Mucosa of descending colon (tissue), 3 donors: ENCODE measurements at places on chromosomes 6 and 20. TPM values are rescaled to one million over a fixed set of nuclear protein-coding genes. Genes with fewer than 3 reads are reported as not detected.
A peak's percentile ranks its signal among the peaks of the same experiment; 100 is the strongest.

DNA sequence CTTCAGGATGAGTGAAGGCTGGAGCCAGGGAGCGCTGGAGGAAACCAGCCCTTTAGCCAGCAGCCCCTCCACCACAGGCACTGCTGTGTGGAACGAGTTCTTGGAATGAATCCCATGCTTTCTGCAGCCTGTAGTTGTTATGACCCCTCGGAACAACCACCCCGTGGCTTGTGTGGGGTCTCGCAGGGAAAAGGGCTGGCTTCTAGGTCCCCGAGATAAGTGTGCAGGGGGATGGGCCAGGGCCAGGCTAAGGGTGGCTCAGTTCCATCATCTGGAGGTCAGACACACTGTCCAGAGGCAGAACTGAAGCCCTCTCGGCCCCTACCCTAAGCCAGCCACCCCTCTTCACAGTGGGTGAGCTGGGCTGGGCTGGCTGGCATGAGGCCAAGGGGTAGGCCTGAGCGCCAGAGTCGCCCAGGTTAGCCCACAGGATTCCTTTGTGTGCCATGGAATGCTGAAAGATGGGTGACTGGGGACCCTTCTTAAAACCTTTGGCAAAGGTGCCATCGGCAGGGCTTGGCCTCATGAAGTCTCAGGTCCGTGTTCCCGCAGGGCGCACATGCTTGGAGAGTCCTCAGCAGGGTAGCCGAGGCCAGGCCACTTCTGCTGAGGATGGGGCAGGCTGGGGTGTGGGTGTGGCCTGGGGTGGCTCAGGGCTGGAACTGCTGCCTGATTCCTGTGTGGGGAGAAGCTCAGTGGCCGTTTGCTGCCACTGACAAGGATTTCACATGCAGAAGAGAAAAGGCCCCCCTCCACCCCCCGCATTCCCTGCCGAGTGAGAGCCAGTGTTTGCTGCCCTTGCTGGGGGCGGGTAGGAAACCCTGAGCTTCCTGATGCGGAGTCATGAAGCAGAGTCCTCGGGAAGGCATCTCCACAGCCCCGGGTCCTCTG, 24.6 kb downstream of the SPATA2 start:
- DNase-seq = no peak

- DNase-seq = peak; percentile 64
These were observed 138.8 kb downstream of the HIVEP1 start for GRCh38 chr6:12150812-12151432.

DNA sequence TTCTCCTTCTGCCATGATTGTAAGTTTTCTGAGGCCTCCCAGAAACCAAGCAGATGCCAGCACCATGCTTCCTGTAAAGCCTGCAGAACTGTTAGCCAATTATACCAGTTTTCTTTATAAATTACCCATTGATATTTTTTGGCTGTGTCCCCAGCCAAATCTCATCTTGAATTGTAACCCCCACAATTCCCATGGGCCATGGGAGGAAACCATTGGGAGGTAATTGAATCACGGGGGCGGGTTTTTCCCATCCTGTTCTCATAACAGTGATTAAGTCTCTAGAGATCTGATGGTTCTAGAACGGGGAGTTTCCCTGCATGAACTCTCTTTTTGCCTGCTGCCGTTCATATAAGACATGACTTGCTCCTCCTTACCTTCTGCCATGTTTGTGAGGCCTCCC, 788.5 kb downstream of the C6orf118 start:
- DNase-seq = no peak

- DNase-seq = no peak
These were observed 23.8 kb downstream of the PRSS35 start for GRCh38 chr6:83536034-83536646.

DNA sequence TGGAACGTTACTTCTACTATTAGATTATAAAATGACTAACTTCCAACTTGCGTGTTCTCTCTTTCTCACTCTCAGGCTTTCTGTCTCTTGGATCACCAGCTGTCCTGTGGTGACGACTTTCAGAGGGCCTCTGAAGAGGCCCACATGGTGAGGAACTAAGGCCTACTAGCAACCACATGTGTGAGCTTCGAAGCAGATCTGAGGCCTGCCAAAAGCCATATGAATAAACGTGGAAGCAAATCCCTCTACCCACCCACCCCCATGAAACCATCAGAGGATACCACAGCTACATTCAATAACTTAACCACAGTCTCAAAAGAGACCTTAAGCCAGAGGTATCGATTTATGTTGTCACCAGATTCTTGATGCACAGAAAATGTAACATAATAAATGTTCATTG, 13.5 kb upstream of the BMP5 start:
- DNase-seq = no peak

GRCh38 chr6:17116117-17116440, 14.2 kb downstream of the STMND1 start:
- DNase-seq = no peak

GRCh38 chr6:16438718-16439591, 200.6 kb downstream of the GMPR start:
- DNase-seq = no peak

GRCh38 chr20:5770231-5770986, 20.2 kb downstream of the SHLD1 start:
- DNase-seq = no peak

GRCh38 chr6:29948277-29948676, 5.9 kb downstream of the HLA-A start:
- DNase-seq = no peak

GRCh38 chr6:44850312-44850711, 462.8 kb downstream of the CDC5L start:
- DNase-seq = no peak

- DNase-seq = no peak
These were observed 5.1 kb downstream of the SOX12 start for GRCh38 chr20:330233-331149.

DNA sequence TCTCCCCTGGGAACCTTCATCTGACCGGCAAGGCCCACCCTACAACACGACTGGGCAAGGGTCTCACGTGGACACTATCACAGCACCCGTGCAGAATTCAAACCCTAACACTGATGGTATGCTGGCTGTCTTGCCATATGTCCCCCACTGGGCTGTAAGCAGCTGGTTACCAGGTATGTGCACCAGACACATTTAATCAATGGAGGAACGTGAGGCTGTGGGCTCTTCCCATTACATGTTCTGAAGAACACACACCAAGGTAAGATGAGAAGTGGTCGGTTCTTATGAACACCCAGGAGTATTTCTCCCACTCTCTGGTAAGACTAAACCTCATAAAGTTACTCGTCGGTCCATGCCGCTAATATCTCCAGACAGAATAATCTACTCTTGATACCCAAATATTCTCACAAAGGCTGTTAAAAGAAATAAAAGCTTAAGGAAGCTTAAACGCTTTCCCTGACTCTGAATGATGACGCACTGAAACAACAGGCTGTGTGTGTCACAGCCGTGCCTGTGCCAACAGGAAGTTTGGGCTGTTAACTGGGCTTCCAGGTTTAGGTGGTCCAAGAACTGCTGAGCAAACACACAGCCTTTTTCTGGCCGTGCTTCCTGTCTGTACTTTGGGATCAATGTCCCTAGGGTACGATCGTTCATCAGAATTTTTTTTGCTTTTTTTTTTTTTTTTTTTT, 75.3 kb downstream of the SLC23A2 start:
- peak; percentile 64 for DNase-seq

GRCh38 chr6:68778356-68779020, 143.4 kb downstream of the ADGRB3 start:
- no peak for DNase-seq

DNA sequence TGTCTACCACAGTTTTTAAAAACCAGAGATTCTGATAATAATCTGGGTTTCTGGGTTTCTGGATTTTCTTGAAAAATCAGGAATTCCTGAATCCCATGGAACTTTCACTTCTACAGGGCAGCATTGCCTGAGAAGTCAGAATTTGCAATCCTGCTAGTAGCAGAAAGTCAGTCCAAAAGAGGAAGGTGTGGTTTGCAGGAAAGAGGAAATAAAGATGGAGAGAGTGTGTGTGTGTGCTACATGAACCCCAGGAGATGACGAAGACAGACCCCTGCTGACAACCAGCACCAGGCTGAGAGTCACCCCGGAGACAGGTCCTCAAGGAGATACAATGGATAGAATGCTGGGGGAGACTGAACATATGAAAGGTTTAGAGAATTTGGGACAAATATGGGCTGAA, 44.9 kb downstream of the PRND start:
- no peak for DNase-seq

The ASIP gene
- not detected for total RNA-seq

The APMAP gene
- total RNA-seq = 51.5 TPM

The THBS2 gene
- total RNA-seq = 3.7 TPM

The ZC2HC1B gene
- total RNA-seq = not detected

The CD24 gene
- total RNA-seq = 1,593 TPM

The SNX9 gene
- total RNA-seq = 55.0 TPM

The WFDC12 gene
- not detected for total RNA-seq

The CCN5 gene
- 4.2 TPM for total RNA-seq
